HT1080 (cell line): ENCODE measurements at places on chromosomes 2 and 18. TPM values are rescaled to one million over a fixed set of nuclear protein-coding genes. Genes with fewer than 3 reads are reported as not detected.

EVA1A gene
- 142 and 177 TPM in 2 replicates for total RNA-seq

C2orf80 gene
- not detected in 2 replicates for total RNA-seq

KCNF1 gene
- 0.07 and 0.14 TPM in 2 replicates for total RNA-seq

DNA sequence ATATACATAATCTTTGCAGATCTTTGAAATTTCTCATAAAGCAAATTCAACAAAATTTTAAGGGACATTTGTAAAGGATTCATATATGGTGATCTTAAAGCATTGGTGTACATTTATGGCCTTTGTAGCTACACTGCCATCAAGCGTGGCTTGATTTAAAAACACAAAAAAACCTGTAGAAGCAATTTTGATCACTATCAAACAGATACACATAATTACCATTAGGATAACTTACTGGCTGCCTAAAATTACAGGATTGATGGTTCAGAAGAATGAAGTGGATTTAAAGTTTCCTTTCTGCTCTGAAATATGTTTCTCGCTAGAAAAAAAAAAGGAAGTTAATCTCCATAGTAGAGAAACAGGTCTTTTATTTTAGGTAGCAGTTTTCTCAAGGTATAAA lies 31.4 kb downstream of the MAPRE2 start:
- DNase-seq = no peak

DNA sequence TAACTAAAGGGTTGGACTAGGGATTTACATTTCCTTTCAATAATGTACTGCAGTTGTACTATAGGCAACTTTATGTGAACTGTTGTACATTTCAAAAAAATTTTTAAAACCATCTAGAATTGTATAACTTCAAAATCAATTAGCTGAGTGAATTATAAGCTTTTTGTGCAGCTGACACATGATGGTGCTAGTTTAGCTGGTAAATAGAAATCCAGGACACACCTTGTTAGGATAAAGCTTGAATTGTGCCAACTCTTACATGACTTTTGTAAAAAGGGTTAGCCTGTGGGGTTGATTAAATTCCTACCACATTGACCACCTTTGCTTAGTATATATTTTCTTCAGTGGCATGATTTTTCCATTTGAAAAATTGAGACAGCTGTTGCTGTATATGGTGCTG lies 104.4 kb downstream of the CPS1 start:
- no peak for DNase-seq

DNA sequence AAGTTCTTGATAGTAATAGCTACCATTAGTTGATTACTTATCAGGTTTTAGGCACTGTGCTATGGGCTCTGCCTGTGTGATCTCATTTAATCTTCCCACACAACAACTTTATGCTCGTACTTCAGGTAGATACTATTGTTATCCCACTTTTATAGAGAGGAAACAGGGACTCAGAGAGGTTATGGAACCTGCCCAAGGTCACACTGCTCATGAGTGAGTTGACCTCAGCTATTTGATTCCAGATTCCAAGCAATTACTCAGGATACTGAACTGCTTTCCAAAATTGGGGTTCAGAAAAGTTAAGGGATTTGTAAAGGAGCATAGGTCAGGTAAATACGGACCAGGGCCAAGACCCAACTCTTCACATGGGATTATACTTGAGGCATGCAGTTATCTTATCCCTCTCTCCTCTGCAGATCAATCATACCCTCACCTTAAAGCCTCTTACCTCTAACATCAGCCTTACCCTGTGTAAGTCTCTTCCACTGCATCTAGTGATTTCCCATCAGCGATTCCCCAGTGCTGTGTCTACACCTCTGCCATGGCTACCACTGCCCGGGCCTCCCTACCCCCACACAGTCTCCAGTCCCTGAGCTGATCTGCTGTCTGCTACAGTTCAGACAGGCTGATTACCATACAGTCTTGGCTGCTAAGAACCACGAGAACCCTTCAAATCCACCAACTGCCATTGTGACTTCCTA lies 74.4 kb downstream of the ANTXR1 start:
- no peak for DNase-seq
